ENCODE measurements at places on chromosomes 16 and 17.

DNA sequence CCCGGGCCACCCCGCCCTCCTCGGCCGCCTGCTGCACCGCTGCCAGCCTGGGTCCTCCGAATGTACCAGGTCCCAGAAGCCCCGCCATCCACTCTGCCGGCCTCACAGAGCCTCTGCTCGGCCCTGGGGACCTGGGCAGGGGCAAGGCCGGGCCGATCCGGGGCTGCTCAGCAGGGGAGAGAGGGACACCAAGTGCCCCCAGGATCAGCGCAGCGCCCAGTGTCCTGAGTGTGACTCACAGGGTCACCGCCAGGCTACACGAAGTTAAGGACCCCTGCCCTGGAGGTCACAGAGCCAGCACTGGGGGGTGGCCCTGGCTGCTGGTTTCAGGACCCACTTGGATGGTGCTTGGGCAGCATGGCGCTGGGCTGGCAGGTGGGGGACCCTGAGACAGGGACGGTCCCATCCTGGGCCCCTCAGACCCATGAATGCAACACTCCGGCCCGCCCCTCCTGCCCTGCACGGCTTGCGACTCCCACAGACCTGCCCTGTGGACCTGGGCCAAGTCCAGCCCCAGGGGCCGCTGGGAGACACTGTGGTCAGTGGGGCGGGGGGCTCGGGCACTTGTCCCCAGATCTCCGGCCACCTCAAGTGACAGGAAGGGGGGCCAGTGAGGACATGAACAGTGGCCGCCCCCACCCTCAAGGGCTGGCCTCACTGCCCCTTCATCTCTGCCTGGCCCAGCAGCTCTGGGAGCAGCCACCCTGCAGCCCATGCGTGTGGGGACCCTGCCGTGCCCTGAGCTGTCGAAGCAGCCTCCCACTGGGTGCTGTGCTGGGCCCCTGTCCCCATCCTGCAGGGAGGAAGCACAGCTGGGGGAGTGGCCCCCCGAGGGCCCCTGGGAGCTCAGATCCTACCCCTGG lies 23.2 kb upstream of the SSTR5 start:
- no peak for DNase-seq

- DNase-seq: no peak
Observed at GRCh38 chr17:40517286-40517662, 15.9 kb upstream of the TNS4 start.

DNA sequence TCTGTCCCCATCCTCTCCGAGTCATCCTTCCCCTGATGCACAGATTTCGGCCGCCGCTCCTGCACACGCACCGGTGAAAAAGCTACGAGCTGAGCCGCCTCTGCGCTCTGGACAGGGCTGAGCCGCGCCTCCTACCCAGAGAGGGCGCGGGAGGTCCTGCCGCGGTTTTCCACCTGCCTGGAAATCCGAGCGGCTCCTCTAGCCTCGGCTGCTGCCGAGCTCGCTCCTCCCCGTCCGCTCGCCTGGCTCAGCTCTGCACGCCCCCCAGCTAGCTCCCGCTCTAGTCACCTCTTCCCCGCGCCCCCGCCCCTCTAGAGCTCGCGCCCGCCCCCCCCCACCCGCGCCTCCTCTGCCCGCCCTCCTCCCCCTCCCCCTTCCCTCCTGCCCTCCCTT lies 198 bp upstream of the SHISA9 start:
- DNase-seq: no peak

DNA sequence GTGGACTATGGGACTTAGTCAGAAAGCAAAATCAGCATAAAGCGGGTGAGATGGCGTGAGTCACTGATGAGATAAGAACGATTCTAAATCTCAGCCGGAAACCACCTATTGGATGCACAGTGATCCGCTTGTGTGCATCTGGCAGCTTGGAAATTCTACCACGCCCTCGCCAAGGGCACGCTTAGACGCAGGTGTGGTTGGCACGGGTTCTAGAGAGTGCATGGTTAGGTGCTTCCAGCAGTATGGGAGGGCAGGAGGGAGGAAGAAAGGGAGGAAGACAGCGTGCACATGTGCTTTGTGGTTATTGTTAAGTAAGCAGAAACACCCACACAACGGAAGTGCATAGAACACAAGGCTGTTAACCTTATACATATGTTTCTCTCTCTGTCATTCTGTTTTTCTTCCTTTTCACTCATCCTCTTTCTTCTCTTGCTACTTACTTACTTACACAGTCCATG lies 374.0 kb upstream of the ASIC2 start:
- no peak for DNase-seq

GRCh38 chr16:56297684-56298083 lies 106.4 kb downstream of the GNAO1 start:
- DNase-seq: no peak

- DNase-seq: no peak
Observed at GRCh38 chr16:78903843-78904242, 696.7 kb downstream of the MAF start.

- DNase-seq: no peak
Observed at GRCh38 chr17:1229349-1229899, 40.8 kb upstream of the BHLHA9 start.

GRCh38 chr17:4533523-4534504 lies 21.4 kb downstream of the MYBBP1A start:
- no peak for DNase-seq

- no peak for DNase-seq
Observed at GRCh38 chr17:76191896-76192295, 48.4 kb downstream of the RNF157 start.

GRCh38 chr17:57744195-57745170 lies 616 bp downstream of the CCDC182 start:
- DNase-seq: no peak

GRCh38 chr16:53154513-53154912 lies 99.7 kb downstream of the CHD9 start:
- no peak for DNase-seq

GRCh38 chr17:49456183-49456965 lies 38.7 kb upstream of the NGFR start:
- no peak for DNase-seq

DNA sequence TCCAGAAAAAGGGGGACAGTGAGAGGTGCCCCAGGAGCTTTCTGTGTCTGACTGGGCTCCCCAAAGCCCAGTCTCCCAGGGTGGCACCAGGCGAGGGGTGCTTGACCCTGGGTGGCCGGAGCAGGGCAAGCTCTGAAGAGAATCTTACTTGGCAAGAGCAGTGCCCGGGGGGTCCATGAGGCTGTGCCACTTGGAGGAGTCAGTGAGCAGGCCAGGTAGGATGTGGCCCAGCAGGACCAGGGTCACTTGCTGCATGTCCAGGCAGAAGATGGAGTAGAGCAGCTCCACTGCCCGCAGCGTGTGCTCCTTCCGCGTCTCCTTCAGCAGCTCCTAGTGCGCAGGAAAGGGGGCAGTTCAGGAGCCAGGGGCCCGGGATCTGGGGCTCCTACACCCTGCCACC lies 7.3 kb downstream of the CSF3 start:
- no peak for DNase-seq

- DNase-seq: no peak
Observed at GRCh38 chr16:75070012-75070841, 46.4 kb downstream of the LDHD start.

- DNase-seq: no peak
Observed at GRCh38 chr17:77684803-77685798, 273.4 kb upstream of the TNRC6C start.

GRCh38 chr16:81715358-81716196 lies 63.5 kb upstream of the PLCG2 start:
- DNase-seq: no peak

DNA sequence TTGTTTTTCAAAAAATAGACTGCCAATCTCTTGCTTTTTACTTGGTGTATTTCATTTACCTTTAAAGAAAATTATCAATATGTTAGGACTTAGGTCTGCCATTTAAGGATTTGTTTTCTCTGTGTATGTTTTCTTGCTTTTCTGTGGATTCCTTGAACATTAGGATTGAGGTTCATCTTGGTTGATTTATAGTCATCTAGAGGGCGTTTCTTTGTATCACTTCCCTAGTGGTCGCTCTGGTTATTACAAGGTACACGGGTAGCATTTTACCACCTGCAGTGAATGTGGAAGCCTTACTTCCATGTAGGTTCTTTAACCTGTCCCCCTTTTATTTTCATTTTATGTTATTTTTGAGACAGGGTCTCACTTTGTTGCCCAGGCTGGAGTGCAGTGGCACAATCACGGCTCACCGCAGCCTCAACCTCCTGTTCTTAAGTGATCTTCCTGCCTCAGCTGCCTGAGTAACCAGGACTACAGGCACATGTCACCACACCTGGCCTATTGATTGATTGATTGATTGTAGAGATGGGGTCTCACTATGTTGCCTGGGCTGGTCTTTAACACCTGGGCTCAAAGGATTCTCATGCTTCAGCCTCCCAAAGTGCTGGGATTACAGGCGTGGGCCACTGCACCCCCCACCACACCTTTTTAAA lies 35.2 kb upstream of the CBX4 start:
- DNase-seq: no peak

DNA sequence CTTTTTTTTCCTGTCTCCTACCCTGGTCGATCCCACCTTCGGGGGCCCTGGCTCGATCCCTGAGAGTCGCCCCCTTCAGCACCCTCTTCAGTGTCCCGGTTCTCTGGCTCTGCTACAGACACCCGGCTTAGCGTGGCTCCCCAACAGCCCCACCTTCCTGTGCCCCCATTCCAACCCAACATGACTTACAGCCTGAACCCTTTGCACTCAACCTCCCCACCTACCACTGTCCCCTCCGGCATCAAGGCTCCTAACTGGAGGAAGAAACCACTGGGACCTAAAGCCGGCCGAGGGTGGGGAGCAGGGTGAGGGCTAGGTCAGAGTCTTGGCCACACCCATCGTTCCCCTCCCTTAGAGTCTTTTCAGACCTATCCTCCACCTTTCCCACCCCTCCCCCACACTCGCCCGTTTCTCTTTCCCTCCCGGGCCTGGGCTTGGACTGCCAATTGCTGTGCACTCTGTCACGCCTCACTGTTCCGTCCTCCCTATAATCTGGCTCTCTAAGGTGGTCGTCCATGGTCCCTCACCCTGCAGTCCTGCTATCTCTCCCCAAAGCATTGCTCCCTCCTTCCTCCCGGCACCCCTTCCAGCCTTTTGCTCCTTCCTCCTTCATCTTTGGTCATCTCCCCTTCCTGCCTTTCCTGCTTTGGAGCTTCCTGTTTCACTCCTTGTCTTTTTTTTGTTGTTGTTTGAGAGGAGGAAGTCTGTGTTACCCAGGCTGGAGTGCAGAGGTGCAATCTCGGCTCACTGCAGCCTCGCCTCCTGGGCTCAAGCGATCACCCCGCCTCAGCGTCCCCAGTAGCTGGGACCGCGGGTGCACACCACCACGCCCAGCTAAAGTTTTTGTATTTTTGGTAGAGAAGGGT lies 890 bp upstream of the CLDN7 start:
- DNase-seq: no peak

GRCh38 chr17:59688496-59688895 lies 18.7 kb downstream of the PTRH2 start:
- DNase-seq: no peak
